NCI-H82 (cell line): ENCODE measurements at places on chromosomes 1 and 21.

DNA sequence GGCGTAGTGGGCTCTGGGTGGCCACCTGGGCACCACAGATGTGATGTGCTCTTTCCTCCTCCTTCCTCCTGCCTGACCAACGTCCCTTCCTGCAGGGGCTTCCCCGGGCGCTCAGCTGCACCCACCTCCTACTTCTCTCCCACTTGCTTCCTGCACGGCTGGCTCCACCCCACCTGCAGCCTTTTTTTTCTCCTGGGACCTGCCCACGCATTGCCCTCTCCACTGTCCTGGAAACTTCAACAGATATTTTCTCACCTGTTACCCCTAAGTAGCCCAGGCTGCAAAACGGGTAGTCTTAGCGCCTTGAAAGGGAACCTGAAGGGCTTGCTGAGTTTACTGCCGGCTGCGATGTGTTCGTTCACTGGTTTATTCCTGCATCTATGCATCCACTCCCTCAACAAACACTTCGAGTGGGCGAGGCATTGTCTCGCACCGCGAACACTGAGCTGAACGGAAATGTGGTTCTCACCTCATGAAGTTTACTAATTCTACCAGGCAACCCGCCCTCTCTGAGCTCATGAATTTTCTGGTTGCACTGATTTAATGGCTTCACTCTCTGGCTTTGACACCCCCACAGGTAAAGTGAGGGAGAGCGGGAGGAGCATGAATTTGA, 23.6 kb downstream of the ZBTB18 start:
- DNase-seq, result no peak

DNA sequence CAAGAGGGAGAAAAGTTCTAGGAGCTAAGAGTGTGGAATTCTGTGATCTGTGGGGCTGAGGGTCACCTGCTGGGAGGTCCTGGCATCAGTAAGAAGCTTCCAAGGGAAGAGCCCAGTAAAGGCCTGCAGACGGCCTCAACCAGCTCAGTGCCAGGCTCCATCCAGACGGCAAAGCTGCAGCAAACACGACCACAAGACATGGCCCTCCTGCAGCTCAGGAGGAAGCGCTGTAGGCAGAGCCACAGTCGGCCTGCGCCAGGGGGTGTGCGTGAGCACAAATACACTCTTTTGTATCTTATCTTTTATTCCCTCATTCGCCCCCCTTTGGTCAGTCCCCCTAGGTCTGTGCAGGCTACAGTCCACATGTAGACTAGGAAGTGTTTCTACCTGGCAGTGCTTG, 13.4 kb downstream of the C1orf174 start:
- DNase-seq, result no peak

DNA sequence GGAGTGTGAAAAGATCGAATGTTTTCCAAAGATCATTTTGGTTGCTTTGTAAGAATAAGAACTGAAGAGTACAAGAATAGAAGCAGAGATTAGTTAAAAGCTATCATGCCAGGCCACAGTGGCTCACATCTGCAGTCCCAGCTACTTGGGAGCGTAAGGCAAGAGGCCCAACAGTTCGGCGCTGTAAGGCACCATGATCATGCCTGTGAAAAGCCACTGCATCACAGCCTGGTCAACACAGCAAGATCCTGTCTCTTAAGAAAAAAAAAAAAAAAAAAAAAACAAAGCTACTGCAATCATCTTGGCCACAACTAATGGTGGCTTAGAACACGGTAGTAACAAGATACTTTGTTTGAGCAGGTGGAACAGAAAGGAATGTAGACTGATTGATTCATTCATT, 116.2 kb downstream of the EIF4G3 start:
- DNase-seq, result no peak

DNA sequence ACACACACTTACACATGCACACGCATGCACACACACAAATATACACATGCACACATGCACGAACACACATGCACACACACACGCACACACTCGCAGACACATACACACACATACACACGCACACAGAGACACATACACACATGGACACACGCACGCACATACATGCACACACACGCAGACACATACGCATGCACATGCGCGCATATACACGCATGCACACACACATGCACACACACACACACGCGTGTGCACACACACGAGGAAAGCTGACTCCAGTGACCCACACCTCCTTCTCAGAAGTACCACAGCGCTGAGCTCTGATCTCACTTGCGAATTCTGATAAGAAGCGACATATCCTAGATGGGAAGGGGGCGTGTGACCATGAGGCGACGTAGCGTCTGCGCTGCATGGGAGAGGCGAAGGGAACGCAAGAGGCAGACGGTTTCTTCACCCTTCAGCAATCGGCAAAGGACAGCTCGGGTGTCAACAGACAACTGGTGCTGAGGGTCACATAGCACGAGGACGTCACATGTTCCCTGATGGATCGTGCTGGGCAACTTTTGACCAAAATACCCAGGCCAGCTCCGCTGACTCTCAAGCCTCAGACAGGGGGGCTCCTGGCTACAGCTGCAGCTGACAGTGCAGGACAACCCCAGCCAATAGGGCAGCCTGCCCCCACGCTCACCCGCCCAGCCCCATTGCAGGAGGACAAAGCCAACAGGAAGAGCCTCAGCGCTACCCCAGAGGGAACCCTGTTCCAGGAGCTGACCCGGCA, 16.0 kb upstream of the PDE9A start:
- peak; percentile 27 for DNase-seq

- DNase-seq, result no peak
These were observed 27.1 kb downstream of the STK40 start for GRCh38 chr1:36358514-36359084.

DNA sequence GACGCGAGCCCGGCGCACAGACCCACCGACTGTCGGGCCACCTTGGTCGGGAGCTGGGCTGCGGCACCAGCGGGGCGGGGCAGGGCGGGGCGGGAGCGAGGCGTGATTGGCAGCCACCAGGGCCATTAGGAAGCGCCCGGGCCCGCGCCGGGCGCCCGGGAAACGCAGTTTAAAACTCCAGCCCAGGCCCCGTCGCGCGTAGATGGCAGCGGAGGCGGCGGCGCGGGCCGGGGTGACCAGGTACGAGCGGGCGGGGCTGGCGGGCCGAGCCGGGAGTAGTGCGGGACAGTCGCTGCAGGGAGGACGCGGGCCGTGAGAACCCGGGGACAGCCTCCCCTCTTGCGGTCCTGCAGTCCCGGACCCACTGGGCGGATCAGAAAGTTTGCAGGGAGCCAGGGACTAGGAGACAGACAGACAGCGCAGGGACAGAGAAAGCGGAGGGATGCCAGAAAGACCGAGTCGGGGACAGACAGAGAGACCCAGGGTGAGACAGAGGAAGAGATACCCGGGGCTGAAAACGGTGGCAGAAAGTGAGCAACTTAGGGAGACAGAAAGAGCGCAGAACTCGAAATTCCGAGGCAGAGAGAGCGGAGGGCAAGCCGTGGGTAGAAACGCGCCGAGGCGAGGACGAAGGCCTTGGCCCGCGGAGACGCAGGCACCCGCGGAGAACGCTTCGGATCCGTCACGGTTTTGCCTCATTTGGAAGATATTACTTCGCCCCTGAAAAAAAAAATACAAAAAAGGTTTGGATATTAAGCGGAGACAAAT, at the start of gene DMBX1:
Gene DMBX1, plus strand, starts transcription at position 199 of the 768 bp plus-strand sequence. CDS start 17,175 bp downstream, outside the sequence.
- DNase-seq, result peak; percentile 70

GRCh38 chr21:36861595-36862323, 104.7 kb downstream of the HLCS start:
- DNase-seq, result no peak

GRCh38 chr1:150875197-150876118, 941 bp downstream of the ARNT start:
- DNase-seq, result peak; percentile 65

DNA sequence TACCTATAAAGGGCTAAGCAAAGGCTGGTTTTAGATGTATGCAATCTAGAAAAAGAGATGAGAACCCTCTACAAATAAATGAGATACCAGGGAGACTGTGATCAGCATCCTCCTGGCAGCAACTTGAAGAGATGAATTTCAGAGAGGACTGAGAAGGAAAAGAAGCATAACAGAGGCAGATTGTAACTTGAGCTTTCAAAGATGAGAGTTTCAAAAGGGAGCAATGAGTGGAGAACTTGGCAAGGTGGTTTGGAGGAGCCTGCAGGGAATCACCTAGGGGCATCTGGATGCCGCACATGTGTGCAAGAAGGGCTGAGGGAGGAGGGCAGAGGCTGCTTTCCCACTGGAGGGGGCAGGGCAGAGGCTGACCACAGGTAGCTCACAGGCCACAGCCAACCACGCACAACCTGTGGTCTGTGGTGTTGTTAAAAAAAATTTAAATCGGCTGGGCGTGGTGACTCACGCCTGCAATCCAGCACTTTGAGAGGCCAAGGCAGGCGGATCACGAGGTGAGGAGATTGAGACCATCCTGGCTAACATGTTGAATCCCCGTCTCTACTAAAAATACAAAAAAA, 50.2 kb downstream of the PCNX2 start:
- DNase-seq, result no peak

DNA sequence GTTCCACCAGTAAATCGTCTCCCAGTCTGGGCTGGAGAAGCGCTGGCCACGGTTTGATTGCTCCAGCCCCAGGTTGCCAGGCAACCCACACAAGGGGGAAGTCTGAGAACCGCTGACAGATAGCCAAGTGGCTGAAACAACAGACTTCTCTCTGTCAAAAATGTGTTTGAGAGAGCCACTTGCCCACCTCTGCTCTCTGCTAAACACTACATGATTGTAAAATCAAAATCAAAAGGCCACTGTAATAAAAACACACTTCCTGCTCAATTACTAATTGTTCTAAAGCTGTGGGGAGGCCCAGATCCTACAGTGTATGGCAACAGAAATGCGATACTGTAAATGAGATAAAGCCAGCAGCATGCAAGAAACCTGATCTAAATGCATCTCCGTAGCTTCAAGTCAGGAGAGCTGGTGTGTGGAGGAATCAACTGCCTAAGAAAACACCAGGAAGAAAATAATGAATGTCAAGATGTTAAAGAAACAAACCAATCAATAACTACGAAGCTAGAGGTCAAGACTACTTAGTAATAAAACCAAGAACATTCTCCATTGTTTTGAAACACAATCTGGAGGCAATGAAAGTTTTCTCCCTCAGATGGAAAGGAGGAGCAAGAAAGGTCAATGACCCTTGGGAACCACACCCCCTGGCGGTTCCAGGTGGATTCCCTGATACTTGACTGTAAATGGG, 121.2 kb downstream of the SLC45A1 start:
- DNase-seq, result peak; percentile 66

GRCh38 chr1:160745551-160745950, 6.5 kb downstream of the SLAMF7 start:
- no peak for DNase-seq

- no peak for DNase-seq
These were observed 178.6 kb downstream of the RRAGC start for GRCh38 chr1:38680801-38681510.

DNA sequence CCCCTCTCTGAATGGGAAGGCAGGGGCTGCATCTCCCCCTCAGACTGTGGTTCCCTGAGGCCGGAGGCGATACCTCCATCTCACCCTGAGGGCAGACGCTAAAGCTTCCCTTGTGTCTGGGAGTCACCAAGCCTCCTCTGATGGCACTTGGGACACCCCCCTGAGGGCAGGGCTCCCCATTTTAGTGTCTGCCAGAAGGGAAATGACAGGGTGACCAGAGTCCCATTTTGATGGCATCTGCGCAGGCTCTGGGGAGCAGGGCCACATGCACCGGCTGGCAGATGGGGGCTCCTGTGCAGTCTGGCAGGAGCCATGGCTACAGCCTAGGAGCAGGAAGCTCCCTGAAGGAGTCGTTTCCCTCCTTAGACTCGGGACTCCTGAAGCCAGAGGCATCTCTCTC, 1.7 kb downstream of the S100A2 start:
- no peak for DNase-seq

- no peak for DNase-seq
These were observed 37.8 kb downstream of the ELK4 start for GRCh38 chr1:205593967-205594366.

DNA sequence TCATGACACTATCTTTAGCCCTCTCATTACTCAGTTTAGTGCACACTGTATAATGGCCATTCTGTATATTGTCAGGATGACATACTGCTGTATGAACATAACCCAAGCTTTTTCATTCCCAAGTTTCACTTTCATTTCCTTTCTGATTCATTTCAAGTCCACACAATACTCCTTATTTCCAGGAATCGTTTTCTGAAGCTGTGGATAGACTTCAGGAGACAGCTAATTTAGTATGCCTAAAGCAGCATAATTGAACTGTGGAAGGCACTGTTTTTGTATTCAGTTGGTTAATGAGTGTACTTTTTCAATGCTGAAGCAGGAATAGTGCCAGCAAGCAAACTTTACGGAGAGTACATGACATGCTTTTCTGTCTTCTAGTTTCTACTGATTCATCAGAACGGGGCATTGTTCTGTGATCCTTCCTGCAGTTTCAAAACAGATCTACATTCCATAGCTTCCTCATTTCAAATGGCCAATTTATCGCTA, 578.5 kb upstream of the ZP4 start:
- DNase-seq, result no peak

GRCh38 chr1:182752077-182752988, 37.2 kb upstream of the NPL start:
- no peak for DNase-seq
